ENCODE measurements at places on chromosomes 5 and 9. TPM values are rescaled to one million over a fixed set of nuclear protein-coding genes. Genes with fewer than 3 reads are reported as not detected.

- H3K36me3 ChIP-seq: no peaks in the 10 kb centered on the region
- no peaks in the 10 kb centered on the region for H3K4me1 ChIP-seq
- no peaks in the 10 kb centered on the region for H3K27me3 ChIP-seq
- no peak for DNase-seq
- H3K4me3 ChIP-seq: no peak overlapping the region
- no peak overlapping the region for H3K27ac ChIP-seq
These were observed 137.2 kb upstream of the TAF11L2 start for GRCh38 chr5:17360879-17361278.

DNA sequence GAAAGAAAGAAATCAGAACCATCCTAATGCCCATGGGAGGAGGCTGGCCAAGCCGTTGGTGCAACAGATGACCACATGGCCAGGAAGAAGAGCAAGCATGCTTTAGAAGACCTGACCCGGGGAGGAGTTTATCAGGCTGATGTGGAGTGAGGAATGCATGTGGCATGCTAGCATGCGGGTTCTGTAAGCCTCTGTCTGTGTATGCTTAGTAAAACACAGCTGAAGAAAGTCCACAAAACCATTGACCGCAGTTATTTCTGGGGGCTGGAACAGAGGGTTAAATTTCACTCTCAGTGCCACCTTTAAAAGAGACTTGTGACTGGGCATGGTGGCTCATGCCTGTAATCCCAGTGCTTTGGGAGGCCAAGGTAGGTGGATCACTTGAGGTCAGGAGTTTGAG, 19.1 kb downstream of the GFI1B start:
- H3K4me3 ChIP-seq: no peak overlapping the region
- H3K27ac ChIP-seq: no peak overlapping the region
- H3K36me3 ChIP-seq: no peaks in the 10 kb centered on the region
- no peaks in the 10 kb centered on the region for H3K27me3 ChIP-seq
- no peak for DNase-seq

GRCh38 chr5:124590686-124591085, 155.8 kb downstream of the ZNF608 start:
- no peak overlapping the region for H3K4me3 ChIP-seq
- no peak overlapping the region for H3K27ac ChIP-seq
- no peaks in the 10 kb centered on the region for H3K36me3 ChIP-seq
- DNase-seq: no peak

DNA sequence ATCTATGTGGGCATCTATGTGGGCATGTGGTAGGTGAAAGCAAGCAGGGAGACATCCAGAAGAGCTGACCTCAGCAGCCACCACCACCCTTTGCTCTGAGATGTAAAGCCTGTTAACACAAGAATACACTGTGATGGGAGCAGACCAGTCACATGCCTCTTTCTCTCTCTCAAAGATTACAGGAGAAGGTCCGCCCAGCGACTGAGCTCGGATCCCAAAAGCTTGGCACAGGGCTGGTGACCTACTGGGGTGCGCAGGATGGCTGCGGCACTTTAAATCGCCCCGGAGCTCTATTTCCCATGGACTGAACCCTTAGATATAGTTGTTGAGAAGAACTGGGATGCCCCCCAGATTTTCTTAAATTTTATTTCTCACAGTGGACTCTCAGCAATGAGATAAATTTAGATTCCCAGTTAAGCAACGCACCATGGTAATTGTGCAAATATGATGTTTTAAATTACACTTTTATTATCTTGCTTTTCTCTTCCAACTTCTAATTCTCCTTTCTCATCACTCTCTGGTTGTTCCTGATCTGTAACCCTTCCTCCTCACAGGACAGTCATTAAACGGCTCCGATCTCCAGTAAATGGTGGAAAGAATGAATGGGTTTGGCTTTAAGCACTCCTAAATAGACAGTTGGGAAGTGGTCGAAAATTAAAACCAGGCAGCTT, 37.7 kb upstream of the ICE1 start:
- no peak overlapping the region for H3K27ac ChIP-seq
- H3K36me3 ChIP-seq: no peaks in the 10 kb centered on the region
- no peak overlapping the region for H3K4me3 ChIP-seq
- DNase-seq: no peak

CDH9 gene
- total RNA-seq: not detected

DNA sequence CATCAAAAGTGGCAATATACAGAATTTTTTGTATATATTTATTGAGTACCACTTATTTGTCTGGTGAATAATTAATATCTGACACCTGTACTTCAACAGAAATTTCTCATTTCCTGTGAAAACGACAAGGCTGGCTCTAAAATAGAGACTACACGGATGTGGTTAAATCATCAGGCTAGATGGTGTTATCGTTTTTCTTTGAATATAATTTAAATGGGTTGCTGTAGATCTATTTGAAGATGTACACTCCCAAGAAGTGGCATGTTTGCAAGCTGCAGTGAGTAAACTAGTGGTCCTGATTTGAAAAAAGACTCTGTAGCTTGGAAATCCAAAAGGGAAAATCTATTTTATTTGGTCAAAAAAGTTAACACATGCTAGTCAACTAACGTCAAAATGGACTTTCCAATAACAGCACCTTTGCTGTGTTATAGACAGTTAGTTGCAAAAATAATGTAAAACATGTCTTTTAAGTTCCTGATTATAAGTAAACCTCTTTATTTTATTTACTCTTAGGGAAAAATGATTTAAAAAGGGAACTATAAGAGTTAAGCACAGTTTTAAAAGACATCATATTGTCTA, 13.8 kb downstream of the ST8SIA4 start:
- DNase-seq: no peak
- no peak overlapping the region for H3K4me3 ChIP-seq
- H3K36me3 ChIP-seq: no peaks in the 10 kb centered on the region

- no peaks in the 10 kb centered on the region for H3K36me3 ChIP-seq
- DNase-seq: no peak
- H3K4me1 ChIP-seq: peaks cover 1% of the 10 kb centered on the region
- H3K27ac ChIP-seq: no peak overlapping the region
- H3K27me3 ChIP-seq: no peaks in the 10 kb centered on the region
These were observed 175.9 kb downstream of the RFK start for GRCh38 chr9:76218117-76218885.

PCDHA9 gene
- total RNA-seq: 2.0 TPM

DNA sequence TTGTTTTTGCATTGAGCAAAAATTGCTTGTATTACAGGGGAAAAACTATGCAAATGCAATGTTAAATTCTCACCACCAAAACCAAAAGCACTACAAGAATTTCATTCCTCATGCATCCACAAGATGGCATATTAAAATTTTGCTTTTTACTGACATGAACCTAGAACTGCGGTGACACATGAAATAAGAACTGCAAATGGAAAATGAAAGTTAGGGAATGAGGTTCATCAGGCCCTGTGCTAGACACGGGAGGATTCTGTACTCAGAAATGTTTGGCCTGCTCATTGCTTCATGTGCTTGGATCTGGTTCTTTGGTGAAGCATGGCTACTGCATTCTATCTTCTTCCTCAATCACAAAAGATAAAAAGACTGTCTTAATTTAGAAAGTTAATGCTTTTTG, 9.1 kb upstream of the RFK start:
- H3K4me1 ChIP-seq: no peaks in the 10 kb centered on the region
- no peak for DNase-seq
- H3K4me3 ChIP-seq: no peak overlapping the region

DNA sequence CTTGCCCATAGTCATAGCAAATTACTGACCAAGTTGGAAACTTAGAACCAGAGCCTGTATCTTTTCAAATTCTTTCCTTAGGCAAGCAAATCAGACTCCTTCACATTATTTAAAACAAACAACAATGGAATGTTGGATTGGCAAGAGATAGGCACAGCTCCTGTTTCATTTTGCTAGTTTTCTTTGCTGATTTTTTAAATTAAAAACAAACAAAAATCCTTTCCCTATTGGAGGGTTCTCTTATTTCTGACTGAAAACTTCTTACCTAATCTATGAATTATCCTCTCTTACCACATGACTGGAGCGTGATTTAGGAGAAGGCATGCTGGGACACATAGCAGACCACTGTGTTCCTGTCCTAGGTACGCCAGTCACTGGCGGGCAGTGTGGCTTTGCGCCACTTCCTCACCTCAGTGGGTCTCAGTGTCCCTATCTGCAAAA, 63.0 kb downstream of the TTC39B start:
- no peak for DNase-seq
- no peaks in the 10 kb centered on the region for H3K27me3 ChIP-seq
- H3K4me1 ChIP-seq: no peaks in the 10 kb centered on the region
- no peak overlapping the region for H3K4me3 ChIP-seq
- H3K36me3 ChIP-seq: no peaks in the 10 kb centered on the region

PDE6A gene
- total RNA-seq: 4.6 TPM

C9orf40 gene
- 14.6 TPM for total RNA-seq

DNA sequence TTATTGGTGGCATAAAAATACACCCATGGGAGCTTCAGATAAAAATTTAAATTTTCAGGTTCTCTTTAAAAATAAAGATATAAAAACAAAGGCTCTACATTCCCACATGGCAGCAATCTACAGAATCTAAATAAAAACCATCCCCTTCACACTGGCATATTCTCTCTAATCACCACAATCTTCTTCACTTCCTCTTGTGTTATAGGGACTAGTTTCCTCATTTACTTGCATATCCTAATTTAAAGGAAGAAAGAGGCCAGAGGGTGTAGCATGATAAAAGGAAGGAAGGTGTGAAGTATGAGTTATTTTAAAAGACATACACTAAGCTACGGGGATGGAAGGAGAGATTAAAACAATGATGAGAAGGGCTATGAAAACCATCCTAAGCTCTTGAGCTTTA, 390.5 kb downstream of the ZNF608 start:
- no peak overlapping the region for H3K27ac ChIP-seq
- no peaks in the 10 kb centered on the region for H3K36me3 ChIP-seq
- H3K27me3 ChIP-seq: no peaks in the 10 kb centered on the region
- DNase-seq: no peak

BARHL1 gene
- not detected for total RNA-seq

IL33 gene
- 3.6 TPM for total RNA-seq

SLC34A1 gene
- 0.19 TPM for total RNA-seq

- H3K27me3 ChIP-seq: no peaks in the 10 kb centered on the region
- H3K4me1 ChIP-seq: peaks cover 72% of the 10 kb centered on the region
- H3K4me3 ChIP-seq: no peak overlapping the region
- no peaks in the 10 kb centered on the region for H3K36me3 ChIP-seq
- no peak for DNase-seq
These were observed 29.7 kb downstream of the SLC25A25 start for GRCh38 chr9:128097543-128098296.

LTC4S gene
- total RNA-seq: 10.3 TPM

GRCh38 chr9:34773955-34774354, 64.0 kb upstream of the CCL21 start:
- H3K27me3 ChIP-seq: no peaks in the 10 kb centered on the region
- DNase-seq: no peak
- H3K4me3 ChIP-seq: no peak overlapping the region
- H3K27ac ChIP-seq: no peak overlapping the region
- H3K4me1 ChIP-seq: no peaks in the 10 kb centered on the region

- no peaks in the 10 kb centered on the region for H3K36me3 ChIP-seq
- no peak overlapping the region for H3K27ac ChIP-seq
- no peak overlapping the region for H3K4me3 ChIP-seq
- no peak for DNase-seq
These were observed 14.8 kb upstream of the CLPTM1L start for GRCh38 chr5:1359713-1360112.

DNA sequence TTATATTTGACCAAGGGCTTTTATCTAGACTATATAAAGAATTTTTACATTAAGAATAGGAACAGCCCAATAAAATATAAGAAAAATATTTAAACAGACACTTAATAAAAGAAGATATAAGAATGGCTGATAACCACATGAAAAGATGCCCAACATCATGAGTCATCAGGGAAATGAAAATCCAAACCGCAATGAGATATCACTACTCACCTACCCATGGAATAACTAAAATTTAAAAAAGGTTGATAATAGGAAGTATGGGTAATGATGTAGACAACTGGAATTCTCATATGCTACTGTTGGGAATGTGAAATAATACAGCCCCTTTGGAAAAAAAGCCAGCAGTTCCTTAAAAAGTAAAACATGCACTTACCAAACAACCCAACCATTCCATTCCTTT, 206.9 kb upstream of the PCSK5 start:
- no peaks in the 10 kb centered on the region for H3K36me3 ChIP-seq
- no peak overlapping the region for H3K4me3 ChIP-seq
- no peak overlapping the region for H3K27ac ChIP-seq
- no peaks in the 10 kb centered on the region for H3K27me3 ChIP-seq
- peaks cover 5% of the 10 kb centered on the region for H3K4me1 ChIP-seq

DNA sequence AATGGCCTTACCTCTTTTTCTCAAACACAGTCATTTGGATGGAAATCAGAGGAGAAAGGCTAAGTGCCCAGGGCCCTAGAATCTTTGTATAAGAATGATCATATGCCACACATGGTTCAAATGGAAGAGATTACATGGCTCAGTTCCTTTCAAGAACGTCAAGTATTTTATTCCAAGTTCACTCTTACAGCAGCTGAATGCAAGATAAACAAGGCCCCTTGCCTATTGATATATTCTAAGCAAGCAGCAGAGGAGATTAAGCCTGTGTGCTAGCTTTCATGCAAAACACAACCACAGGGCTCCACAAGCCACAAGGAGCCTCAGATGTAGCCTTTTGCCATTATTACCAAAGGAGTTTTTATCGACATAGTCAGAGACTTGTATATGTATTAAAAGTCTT, 55.3 kb upstream of the SLCO6A1 start:
- no peaks in the 10 kb centered on the region for H3K36me3 ChIP-seq

C9orf153 gene
- 5.0 TPM for total RNA-seq

GMCL2 gene
- 9.8 TPM for total RNA-seq

DNA sequence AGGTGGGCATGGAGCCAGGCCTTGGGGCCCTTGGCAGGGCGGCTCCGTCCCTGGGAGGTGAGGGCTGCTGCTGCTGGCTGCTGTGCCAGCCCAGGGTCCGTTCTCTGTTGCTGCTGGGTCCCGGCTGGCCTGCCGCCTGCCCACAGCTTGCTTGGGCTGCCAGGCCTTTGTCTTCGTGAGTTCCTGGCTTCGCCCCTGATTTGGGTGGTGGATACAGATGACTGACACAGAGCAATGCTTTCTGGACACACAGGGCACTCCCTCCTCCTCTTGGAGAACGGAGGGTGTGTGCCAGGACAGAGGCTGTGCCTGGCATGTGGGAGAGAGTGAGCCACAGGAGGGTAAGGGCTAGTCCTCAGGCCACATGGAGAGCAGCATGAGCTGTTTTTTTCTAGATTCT, 166.1 kb downstream of the MACROH2A1 start:
- no peaks in the 10 kb centered on the region for H3K4me1 ChIP-seq
- H3K27ac ChIP-seq: no peak overlapping the region
- H3K36me3 ChIP-seq: no peaks in the 10 kb centered on the region
- no peaks in the 10 kb centered on the region for H3K27me3 ChIP-seq

SCGB3A2 gene
- total RNA-seq: not detected

TAS2R1 gene
- 0.50 TPM for total RNA-seq

- H3K4me3 ChIP-seq: no peak overlapping the region
- H3K27me3 ChIP-seq: no peaks in the 10 kb centered on the region
- H3K36me3 ChIP-seq: no peaks in the 10 kb centered on the region
These were observed 104.0 kb downstream of the EBF1 start for GRCh38 chr5:158995694-158996173.
